T47D (cell line): ENCODE measurements at places on chromosomes 5 and 9.

GRCh38 chr5:124580925-124581737 is 165.3 kb downstream of the ZNF608 start:
- DNase-seq = peak; percentile 34

DNA sequence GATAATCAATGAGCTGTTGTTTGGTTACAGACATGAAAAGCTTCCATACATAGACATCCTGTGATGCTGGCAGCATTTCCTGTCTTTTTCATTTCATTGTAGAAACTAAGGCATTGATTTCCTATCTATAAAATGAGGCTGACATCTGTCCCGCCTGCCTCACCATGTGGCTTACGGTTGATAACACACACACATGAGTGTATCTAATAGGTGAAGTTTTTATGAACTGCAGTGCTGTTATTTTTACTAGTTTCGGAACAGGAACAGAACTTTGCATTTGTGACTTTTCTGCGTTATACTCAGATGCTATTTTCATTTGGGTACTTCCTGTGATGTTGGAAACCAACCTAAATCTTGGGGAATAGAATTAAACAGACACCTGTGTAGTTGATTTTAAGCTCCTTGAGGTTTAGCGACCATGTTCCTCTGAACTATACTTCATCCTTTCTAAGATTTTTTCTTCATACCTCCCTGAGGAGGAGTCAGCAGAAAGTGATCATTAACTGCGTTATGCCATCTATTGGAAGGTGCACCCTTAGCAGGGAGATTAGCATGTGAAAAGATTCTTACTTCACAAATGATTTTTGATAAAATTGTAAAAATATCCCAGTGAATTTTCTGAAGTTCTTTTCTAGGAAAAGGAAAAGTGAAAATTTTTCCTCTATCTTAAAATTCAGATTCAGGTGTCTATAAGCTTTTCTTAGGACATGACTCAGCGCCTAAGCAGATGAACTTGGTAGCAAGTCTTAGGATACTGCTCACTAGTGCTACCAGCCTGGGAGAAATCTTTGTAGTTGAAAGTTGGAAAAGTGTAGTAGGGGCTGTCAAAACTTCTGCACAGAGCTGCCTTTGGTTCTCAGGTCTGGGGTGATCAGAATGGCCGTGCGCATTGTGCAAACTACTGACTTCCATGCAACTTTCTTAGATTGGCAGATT is 134.5 kb downstream of the TRIO start:
- DNase-seq = no peak

DNA sequence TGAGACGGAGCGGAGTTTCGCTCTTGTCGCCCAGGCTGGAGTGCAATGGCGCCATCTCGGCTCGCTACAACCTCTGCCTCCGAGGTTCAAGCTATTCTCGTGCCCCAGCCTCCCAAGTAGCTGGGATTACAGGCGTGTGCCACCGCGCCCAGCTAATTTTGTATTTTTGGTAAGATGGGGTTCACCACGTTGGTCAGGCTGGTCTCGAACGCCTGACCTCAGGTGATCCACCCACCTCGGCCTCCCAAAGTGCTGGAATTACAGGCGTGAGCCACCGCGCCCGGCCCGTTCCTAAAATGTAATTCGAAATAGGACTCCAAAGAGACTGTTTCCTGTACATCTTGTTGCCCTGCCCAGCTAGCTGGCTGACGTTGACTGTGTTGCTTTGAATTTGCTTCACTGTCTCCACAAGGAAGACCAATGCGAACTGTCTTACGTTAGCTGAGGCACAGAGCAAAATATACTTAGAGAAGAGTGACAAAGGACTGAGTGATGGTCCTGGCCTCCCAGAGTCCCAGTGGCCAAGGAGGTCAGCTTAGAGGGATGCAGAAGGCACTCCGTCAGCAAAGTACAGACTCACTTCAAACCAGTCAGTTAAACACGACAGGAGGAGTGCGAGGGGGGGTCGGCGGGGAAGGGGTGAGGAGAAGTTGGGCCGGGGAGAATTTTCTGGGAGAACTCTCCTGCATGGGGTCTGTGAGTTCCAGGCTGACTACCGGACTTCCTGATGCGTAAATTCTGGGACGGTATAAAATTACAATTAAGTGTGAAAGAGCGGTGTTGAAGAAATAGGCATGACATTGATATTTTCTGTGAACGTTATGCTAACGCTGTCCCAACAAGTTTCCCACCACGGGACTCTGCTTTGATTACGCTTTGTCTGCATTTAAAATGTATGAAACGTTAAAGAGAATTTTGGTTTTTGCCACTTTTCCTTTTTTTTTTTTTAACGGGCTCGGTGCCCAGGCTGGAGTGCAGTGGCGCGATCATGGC is 6.8 kb upstream of the TRIM41 start:
- DNase-seq = no peak

DNA sequence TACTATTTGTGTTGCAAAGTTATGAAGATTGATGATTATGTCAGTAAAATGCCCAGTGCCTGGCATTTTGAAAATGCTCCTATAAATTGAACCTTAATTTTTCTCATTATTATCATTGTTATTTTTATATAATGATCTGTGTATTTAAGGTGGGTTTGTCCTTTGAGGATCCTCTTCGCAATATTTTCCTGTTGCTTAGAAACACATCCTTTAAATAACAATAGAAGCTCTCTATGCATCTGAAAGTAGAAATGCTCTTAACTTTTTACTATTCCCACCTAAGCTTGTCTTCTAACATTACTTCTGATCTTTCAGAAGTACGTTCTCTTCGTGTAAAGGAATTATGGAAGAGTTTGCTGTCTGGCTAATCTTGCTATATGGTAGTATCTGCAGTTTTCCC is 214.7 kb upstream of the TLX3 start:
- DNase-seq = no peak

DNA sequence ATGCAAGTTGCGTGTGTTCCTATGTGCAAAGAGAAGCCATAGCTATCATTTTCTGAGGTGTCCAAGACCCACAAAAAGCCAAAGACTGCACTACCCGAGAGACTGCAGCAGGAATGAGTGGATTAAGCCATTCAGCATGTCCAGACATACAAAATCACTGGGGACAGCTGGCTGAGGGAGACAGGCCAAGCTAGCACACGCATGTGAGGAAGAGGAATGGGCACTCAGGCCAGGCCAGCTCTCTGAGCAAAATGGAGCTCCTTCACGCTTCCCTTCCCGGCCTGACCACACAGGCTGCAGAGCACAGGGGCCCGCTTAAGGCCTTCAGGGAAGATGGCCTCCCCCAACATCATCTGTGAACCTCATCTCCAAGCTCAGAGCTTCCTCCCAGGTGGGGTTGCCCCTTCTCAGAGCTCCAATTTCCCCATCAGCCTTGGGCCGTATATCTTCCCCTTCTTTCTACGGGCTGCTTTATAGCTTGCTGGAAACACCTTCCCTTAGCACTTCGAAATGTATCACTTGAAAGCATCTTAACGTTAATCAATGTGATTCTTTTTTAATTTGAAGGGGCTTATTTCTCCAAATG is 8.4 kb downstream of the DCANP1 start:
- DNase-seq = no peak

- no peak for DNase-seq
Measured at GRCh38 chr5:78763659-78764189, 115.2 kb upstream of the LHFPL2 start.

GRCh38 chr5:82480331-82480730 is 202.2 kb upstream of the RPS23 start:
- DNase-seq = no peak

DNA sequence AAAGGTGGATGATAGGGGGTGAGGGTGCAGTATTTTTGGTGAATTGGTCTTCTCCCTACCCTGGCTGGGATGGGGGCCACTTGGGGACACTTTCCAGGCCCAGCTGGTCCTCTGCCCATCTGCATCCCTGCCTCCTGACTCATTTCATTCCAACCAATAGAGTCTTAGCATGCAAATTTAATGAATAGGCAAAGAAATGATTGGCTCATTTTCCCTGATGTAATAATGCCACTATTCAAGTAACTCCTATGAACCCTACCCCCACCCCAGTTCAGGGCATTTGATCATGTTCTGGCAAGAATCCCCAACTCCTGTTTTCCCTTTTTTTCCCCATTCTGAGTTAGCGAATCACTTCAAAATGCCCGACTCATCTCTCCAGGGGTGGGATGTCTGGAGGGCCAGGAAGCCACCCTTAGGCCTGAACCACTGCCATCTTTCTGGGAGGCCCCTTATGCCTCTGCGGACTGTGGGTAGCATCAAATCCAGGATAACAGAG is 56.7 kb downstream of the PCDH1 start:
- DNase-seq = peak; percentile 63

GRCh38 chr9:136660971-136661550 is 1.7 kb upstream of the EGFL7 start:
- no peak for DNase-seq

GRCh38 chr9:32776201-32776600 is 7.1 kb upstream of the TMEM215 start:
- DNase-seq = peak; percentile 14

GRCh38 chr9:14327036-14327435 is 13.1 kb upstream of the NFIB start:
- DNase-seq = no peak
